ENCODE measurements at places on chromosomes 2 and 18. TPM values are rescaled to one million over a fixed set of nuclear protein-coding genes. Genes with fewer than 3 reads are reported as not detected.

- no peaks in the 10 kb centered on the region for H3K27me3 ChIP-seq
- DNase-seq, result no peak
- H3K4me1 ChIP-seq, result no peaks in the 10 kb centered on the region
- H3K36me3 ChIP-seq, result peaks cover 9% of the 10 kb centered on the region
Measured at GRCh38 chr2:117945296-117945695, 68.6 kb downstream of the CCDC93 start.

DNA sequence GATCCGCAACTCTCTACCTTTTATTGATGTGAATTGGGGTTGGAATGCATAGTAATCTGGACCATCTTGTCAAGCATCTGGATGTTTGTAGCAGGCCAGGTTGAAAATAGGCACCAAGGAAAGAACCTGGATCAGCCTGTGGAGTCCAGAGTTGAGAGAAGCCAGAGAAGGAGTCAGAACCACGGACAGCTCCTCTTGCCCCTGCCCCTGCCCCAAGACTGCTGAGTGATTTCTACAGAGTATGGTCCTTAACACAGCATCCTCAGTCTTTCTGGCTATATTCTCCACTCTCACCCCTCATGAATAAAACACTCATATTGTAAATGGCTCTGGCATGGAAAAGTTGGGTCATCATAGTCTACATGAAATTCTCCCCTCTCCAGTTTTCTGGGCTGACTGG, 154.6 kb downstream of the LOXHD1 start:
- H3K27ac ChIP-seq, result no peak overlapping the region
- H3K4me1 ChIP-seq, result no peaks in the 10 kb centered on the region
- H3K27me3 ChIP-seq, result no peaks in the 10 kb centered on the region
- DNase-seq, result no peak
- no peaks in the 10 kb centered on the region for H3K36me3 ChIP-seq

The CREG2 gene
- under 0.01 TPM for total RNA-seq

- H3K4me1 ChIP-seq, result no peaks in the 10 kb centered on the region
- no peaks in the 10 kb centered on the region for H3K36me3 ChIP-seq
- DNase-seq, result no peak
- no peak overlapping the region for H3K4me3 ChIP-seq
- no peak overlapping the region for H3K27ac ChIP-seq
- no peaks in the 10 kb centered on the region for H3K27me3 ChIP-seq
Measured at GRCh38 chr18:42053188-42053781, 98.3 kb downstream of the PIK3C3 start.

GRCh38 chr2:240781471-240782220, 38.4 kb downstream of the KIF1A start:
- H3K36me3 ChIP-seq, result no peaks in the 10 kb centered on the region
- H3K27ac ChIP-seq, result no peak overlapping the region
- no peaks in the 10 kb centered on the region for H3K4me1 ChIP-seq
- no peaks in the 10 kb centered on the region for H3K27me3 ChIP-seq

The RPRM gene
- total RNA-seq, result 4.0 TPM

DNA sequence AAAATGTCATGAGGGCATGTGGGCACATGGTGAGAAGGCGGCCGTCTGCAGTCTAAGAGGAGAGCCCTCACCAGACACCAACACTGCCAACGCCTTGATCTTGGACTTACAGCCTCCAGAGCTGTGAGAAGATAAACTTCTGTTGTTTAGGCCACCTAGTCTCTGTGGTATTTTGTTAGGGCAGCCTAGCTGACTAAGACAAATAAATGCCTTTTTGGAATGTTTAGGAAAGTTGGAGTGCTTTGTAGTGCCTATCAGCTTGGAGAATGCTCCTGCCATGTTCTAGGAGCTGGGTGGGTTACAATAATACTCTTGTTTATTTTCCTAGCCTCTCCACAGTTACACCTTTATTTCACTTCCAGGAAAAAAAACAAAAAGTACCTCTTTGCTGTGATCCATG, 92.0 kb downstream of the SPP2 start:
- no peaks in the 10 kb centered on the region for H3K36me3 ChIP-seq
- peaks cover 1% of the 10 kb centered on the region for H3K4me1 ChIP-seq
- DNase-seq, result no peak
- no peaks in the 10 kb centered on the region for H3K27me3 ChIP-seq

DNA sequence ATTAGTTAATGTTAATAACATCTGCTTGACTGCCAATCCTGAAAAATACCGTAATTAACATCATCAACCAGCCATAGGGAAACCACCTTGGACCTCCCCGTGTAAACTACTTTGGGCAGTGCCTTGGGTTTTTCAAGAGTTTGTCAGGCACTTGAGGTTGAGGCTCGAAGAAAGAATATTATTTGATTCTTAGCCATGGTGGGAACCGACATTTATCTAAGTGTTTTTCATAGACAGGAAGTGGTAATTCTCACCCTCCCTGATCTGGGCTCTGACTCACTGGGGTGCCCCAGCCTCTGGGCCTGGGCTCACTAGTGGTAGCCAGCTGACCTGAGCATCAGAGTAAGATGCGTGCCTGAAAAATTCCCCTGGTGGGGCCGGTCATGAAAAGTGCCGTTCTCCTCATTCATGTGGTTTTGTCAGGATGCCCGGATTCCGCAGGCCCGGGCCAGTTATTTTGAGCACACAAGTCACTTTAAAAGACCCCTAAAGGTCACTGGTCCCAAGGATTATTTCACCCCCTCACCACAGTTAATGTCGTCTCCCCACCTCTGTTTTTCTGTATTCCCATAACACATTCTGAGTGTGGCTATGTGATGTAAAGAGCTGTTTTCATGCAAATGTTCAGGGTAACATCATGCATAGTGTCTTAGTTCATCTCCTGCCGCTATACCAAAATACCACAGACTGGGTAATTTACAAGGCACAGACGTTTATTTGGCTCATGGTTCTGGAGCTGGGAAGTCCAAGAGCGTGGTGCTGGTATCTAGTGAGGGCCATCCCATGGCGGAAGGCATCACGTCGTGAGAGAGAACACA, 21.6 kb upstream of the SPATA3 start:
- H3K4me1 ChIP-seq, result no peaks in the 10 kb centered on the region
- no peaks in the 10 kb centered on the region for H3K27me3 ChIP-seq
- H3K4me3 ChIP-seq, result no peak overlapping the region
- DNase-seq, result no peak

DNA sequence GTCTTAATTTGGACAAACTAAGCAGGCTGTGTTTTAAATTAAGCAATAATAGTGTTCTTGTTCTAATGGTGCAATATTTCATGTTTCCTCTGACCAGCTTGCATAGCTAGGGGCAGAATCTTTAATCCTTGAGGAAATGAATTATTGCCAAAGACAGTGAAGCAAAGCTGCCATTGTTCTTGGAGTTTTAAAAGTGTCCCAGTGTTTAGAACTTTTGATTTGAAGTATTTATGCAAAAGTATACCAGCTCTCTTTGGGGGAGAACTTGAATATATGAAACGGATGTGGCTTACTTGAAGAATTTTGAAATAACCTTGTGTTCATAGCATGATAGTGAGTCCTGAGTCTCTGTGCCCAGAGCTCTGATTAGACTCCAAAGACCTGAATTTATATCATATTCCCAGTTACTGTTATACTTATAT, 33.4 kb downstream of the ITGA6 start:
- H3K27me3 ChIP-seq, result no peaks in the 10 kb centered on the region
- H3K36me3 ChIP-seq, result no peaks in the 10 kb centered on the region
- no peak overlapping the region for H3K27ac ChIP-seq

GRCh38 chr2:43676322-43677050, at the start of gene C1GALT1C1L:
Gene C1GALT1C1L, minus strand, starts transcription at chr2:43676429. Its CDS starts 107 bp downstream, at chr2:43676322.
- H3K27me3 ChIP-seq, result no peaks in the 10 kb centered on the region
- H3K4me3 ChIP-seq, result peak within 1 kb of the TSS; percentile 64
- H3K36me3 ChIP-seq, result no peaks in the 10 kb centered on the region
- DNase-seq, result peak; percentile 24

GRCh38 chr2:28748176-28748575, 3.5 kb upstream of the PPP1CB start:
- H3K27ac ChIP-seq, result peak overlapping the region; percentile 13
- no peaks in the 10 kb centered on the region for H3K4me1 ChIP-seq
- no peak for DNase-seq
- H3K4me3 ChIP-seq, result no peak overlapping the region
- H3K27me3 ChIP-seq, result no peaks in the 10 kb centered on the region

GRCh38 chr2:160245614-160246155, 45.6 kb upstream of the ITGB6 start:
- no peak for DNase-seq
- no peaks in the 10 kb centered on the region for H3K27me3 ChIP-seq
- H3K27ac ChIP-seq, result no peak overlapping the region
- no peak overlapping the region for H3K4me3 ChIP-seq

DNA sequence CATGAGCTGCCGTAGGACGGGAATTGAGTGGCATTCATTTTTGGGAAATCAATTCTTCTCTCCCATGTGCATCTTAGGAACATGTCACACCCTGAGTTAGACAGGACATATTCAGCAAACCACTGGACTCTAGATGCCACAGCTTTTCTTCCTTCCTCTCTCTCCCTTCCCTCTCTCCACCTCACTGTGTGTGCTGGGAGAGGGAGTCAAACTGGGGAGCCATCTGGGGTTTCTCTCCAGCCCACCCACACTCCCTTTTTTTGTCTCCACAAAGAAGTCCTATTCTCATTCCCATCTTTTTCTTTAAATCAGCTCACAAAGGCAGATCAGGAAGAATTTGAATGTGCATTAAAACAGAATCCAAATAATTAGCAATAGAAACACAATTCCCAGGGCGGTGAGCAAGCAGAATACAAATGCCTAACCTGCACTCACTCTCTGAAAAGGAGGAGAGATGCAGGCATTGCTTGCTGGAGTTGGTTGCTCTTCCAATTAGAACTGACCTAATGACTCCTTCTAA, 15.4 kb downstream of the CD28 start:
- no peaks in the 10 kb centered on the region for H3K36me3 ChIP-seq
- H3K27me3 ChIP-seq, result no peaks in the 10 kb centered on the region
- no peak overlapping the region for H3K4me3 ChIP-seq
- H3K27ac ChIP-seq, result no peak overlapping the region
- DNase-seq, result no peak
- no peaks in the 10 kb centered on the region for H3K4me1 ChIP-seq

DNA sequence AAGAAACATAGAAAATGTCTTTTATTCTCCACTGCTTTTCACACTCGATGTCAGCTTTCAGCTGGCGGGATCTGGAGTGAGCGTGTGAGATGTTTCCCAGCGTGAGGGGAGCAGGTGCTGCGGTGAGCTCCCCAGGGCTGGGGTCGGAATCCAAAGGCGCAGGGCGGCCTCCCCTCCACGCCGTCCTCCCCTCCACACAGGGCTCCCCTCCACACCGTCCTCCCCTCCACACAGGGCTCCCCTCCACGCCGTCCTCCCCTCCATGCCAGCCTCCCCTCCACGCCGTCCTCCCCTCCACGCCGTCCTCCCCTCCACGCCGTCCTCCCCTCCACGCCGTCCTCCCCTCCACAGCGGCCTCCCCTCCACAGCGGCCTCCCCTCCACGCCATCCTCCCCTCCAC, 26.9 kb upstream of the KCNG2 start:
- H3K4me1 ChIP-seq, result no peaks in the 10 kb centered on the region
- no peaks in the 10 kb centered on the region for H3K27me3 ChIP-seq
- no peaks in the 10 kb centered on the region for H3K36me3 ChIP-seq
- H3K4me3 ChIP-seq, result no peak overlapping the region
- no peak for DNase-seq

DNA sequence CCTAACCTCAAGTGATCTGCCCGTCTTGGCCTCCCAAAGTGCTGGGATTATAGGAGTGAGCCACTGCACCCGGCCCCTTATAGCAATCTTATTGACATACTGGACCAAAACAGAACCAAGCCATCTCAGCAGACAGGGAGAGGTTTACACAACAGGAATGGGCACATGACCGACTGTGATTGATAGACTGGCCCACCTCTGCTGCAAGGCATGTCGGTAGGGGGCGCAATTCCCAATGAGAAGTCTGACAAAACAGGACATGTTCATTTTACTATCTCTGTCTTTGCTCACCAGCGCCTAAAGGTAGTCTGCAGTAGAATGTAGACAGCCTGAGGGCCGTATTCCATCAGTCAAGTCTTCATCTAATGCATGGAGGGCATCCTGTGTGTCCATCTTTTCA, 2.0 kb downstream of the LYPD6B start:
- no peaks in the 10 kb centered on the region for H3K36me3 ChIP-seq
- no peak overlapping the region for H3K4me3 ChIP-seq
- no peaks in the 10 kb centered on the region for H3K27me3 ChIP-seq
- no peak for DNase-seq

DNA sequence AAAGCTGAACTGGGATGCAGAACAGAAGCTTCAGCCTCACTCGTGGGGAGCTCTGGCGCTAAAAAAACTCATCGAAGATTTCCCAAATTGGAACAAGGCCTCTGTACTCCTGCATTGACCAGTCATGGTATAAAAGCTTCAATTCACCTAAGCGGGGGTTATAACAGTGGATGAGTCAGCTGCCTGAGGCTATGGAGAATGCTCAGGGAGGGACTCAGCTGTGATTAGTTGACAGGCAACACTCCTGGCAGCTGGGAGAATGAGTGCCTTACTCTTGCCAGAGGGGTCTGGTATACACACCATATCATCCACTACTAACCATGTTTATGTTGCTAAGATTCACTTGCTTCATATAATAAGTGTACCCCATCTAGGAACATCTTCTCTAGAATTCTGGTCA, 350.6 kb upstream of the VRK2 start:
- H3K27ac ChIP-seq, result no peak overlapping the region
- H3K4me1 ChIP-seq, result no peaks in the 10 kb centered on the region
- H3K27me3 ChIP-seq, result no peaks in the 10 kb centered on the region

DNA sequence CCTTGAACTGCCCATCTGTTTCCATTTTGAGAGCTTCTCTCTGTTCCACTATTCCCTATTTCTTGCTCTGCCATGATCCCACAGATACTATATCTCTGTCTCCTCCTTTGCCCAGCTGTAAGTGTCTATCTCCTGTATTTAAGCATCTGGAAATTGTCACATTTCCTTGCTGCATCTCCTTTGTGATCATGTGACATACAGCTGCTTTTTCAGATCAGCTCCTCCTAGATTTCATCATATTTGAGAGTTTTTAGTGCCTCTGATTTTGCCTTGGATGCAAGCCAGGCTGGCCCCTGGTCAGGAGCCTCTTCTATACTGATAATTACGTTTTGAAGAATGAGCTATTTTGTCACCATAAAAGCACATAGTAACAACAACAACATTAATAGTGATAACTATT, 131.7 kb upstream of the TNP1 start:
- H3K27ac ChIP-seq, result peak overlapping the region; percentile 28
- no peaks in the 10 kb centered on the region for H3K4me1 ChIP-seq
- no peaks in the 10 kb centered on the region for H3K27me3 ChIP-seq

The VWA3B gene
- not detected for total RNA-seq

The IL36G gene
- total RNA-seq, result not detected

DNA sequence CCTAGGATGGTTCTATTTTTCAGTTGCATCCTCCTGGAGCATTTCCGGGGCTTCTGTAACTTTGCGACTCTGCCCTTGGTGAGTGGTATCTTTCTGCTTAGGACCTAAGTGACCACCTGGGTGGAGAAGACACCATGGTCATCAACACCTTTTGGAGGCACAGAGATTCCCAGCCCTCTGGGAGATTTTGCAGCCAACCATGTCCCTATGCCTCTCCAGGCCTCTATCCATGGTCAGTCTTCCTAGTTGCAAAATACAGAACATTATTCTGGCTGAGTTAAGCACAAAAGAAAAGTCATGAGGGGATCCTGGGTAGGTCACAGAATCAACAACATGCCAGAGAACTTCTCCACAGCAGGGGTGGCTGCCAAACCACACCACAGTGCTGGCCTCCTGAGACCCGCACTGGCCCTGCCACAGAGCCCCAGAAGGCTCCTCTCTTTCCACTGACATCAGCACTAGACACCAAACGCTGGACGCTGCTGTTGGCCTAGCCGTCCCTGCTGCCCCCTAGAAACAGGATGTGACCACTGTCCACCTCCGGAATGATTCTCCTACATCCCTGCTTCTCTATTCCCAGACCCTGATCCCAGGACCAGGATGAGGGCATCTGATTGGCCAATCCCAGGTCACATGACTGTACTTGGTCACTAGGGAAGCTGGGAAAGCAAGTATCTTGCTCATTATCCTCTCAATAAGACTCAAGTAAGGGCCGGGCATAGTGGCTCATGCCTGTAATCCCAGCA, 47.7 kb downstream of the SMAD7 start:
- no peaks in the 10 kb centered on the region for H3K27me3 ChIP-seq
- H3K4me3 ChIP-seq, result no peak overlapping the region
- no peak for DNase-seq
- H3K4me1 ChIP-seq, result peaks cover 8% of the 10 kb centered on the region

All from breast epithelium (tissue), 4 donors.